ENCODE measurements at places on chromosomes 4 and X.

- DNase-seq = no peak
Observed at GRCh38 chr4:77619408-77619807, 13.8 kb downstream of the CXCL13 start.

DNA sequence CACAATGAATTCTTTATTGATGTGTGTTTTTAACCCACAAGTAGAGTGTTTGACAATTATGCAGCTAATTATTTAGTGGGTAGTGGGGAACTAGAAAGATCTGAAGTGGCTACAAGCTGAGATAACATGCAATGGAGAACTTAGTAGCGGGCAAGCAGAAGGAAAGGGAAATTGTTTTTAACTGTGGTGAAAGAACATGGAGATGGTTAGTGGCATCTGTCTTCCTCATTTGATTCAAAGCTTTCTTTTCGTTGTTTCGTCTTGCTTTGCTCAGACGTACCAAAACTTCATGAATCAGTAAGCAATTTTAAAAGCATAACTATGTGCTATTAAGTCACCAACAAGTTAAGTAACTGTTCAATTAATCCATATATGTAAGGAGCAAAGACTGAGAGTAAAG, 169.9 kb downstream of the BANK1 start:
- DNase-seq = no peak

GRCh38 chrX:40474205-40474626, 106.6 kb upstream of the ATP6AP2 start:
- no peak for DNase-seq

DNA sequence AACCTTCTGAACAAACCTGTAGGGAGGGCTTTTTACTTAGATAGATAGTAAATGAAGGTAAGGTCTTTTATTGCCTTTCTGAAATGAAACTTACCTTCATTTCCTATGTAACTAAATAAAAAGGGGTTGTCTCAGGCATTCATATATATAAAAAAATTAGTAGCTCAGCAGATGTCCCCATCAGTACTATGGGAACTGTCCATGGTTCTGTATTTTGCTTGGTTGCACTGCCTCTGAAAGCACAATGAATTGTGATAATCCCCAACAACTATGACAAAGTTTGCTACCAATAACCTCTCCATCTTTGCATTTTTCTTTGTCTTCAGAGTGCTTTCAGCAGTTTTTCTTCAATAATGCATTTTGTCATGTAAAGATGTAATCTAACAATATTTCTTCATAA, 222.4 kb downstream of the SLIT2 start:
- no peak for DNase-seq

DNA sequence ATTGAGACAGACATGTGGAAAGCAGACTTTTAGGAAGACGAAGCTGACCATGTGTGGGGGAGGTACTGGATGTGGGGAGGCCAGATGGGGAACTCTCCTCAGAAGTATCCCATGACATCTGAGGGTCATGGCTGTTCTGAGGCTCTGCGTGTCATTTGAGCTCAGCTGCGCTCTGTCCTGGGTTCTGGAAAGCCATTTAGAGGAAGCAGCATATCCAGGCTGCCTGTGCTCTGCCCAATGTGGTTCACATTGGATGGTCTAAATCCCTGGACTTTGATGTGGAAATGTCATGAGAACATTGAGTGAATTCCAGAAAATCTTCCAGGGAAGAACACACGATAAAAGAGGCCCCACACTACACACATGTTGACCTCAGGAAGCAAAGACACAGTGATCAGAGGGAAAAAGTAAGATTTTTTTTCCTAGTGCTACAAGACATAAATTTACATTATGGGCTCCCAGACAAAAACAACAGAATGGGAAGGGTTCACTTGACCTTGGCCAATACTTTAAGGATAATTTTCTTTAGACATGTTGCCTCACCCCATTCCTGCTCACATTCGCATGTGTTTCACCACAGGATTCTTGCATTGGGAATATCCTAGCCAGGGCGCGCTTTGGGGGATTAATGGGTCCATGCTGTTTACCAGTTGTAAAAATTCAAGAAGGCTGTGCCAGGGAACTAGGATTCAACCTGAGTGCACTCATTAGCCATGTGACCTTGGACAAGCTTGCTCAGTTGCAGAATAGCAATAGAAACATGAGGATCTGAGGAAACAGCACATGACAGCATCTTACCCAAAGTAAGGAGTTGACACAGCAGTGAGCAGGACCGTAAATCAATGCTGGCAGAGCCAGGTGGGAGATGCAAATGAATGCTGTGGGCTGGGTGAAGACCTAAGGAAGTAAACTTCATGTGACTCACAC, 73.2 kb upstream of the C1QTNF7 start:
- DNase-seq = no peak

DNA sequence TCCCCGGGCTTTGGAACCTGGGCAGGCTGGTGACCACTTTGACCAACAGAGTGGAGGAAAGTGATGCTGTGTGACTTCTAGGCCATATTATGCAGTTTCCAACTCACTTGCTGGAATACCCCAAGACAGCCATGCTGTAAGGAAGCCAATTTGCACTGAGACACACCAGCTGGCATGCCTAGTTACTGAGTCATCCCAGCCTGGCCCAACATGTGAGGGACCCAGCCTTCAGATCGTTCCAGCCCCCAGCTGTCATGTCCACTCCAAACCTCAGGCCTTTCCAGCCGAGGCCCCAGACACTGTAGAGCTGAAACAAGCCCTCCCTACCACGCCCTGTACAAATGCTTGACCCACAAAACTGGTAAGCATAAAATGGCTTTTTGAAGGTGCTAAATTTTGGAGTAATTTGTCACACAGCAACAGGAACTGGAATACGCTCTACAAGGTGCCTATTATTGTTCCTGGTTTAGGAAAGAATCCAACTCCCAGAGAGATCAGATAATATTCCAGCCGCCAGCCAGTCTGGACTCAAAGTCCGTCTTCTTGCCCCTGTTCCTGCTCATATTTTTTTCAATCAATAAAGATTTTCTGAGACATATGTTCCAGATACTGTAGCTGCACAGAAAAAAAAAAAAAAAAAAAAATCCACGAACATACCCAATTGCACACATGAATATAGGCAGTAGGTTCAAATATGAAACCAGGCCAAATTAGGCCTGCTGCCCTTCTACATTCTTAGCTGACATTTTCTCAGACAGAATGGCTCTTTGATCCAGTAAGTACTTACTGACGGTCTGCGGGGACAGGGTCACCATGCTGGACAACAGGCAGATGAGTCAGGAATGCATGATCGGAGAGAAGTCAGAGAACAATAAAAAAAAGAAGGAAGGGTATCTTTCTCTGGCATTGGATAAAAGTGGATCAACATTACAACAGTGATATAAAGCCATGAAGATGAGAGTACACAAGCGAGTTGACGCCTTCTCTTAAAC, 35.1 kb downstream of the SH3KBP1 start:
- no peak for DNase-seq

DNA sequence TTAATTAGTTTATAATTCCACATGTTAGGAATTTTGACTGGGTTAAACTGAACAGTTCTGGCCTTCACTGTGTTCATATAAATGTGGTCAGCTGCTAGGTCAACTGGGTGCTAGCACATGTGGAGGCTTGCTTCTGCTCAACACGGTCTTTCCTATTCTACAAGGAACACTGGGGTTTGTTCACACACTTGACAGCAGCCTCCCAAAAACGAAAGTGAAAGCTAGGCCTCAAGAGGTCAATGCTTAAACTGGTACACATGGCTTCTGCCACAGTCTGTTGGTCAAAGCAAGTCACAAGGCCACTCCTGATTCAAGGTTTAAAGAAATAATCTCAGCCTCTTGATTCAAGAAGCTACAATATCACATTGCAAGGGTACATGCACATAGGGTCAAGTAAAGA, 126.5 kb downstream of the QDPR start:
- no peak for DNase-seq

GRCh38 chr4:169175476-169175875, 95.3 kb downstream of the SH3RF1 start:
- no peak for DNase-seq

- no peak for DNase-seq
Observed at GRCh38 chr4:26076000-26076587, 162.1 kb downstream of the SMIM20 start.

DNA sequence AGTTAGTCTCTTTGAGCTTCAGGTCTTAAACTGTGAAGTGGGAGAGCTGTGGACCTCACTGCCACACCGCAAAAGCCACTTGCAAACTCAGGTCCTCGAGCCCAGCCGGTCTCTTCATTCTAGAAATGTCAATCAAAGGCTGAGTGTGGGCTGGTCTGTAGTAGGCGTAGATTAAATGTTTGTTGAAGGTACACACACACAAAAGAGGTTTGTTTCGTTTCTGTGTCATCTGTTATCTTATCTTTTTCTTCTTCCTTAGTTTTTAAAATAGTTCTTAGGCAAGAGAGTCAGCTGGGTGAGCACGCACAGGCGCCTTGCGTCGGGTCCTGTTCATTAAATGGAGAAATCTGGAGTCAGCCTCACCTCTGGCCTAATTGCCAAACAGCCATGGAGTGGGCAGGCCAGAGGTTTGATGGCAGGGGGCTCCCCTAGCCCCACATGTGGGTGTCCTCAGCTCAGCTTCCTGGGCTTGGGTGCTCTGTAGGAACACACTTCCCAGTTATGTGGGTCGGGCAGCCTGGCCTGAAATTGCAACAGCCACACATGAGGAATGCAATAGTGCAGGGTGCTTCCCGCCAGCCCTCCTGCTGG, 836 bp upstream of the PSAPL1 start:
- no peak for DNase-seq

GRCh38 chrX:10387011-10387410, 230.2 kb downstream of the CLCN4 start:
- DNase-seq = no peak

DNA sequence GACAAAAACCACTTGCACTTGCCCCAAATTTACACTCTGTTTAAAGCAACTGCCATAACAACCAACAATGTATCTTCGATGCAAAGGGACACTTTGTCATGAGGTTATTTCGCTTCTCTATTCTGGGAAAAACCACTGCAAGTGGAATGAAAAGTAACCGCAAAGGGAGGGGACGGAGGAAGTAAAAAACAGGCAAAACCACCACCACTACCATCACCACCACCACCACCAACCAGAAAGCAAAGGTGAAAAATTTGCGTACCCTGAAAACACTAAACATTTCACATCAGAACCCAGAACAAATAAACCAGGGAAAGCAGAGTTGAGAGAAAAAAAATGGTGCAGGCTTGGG, 1.2 kb upstream of the N4BP2 start:
- DNase-seq = no peak

DNA sequence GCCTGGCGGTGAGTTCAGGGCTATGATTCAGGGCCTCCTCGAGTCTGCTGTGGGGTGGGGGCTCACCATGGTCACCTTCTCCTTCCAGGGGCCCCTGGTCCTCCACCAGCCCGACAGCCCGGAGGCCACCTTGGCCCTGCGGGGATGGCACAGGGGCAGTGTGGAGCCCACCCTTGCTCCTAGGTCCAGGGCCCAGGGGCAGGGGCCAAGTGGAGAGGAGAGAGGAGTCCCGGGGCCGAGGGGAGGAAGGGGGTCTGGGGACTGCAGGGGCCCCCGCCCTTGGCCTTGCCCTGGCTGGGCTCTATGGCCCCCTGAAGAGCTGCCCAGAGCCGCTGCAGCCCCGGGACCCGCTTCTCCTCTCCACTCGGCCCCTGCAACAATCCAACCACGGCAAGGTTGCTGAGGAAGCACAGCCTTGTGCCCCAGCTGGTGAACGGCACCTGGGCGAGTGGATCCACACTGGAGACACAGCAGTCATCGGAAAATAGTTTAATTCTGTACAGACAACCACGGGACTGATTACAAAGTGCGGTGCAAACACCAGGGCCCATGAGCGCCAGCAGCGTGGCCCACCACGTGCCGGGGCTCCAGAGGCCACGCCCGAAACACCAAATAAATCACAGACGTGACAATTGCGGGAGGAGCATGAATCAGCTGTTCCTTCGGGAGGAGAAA, 23.0 kb upstream of the CPLX1 start:
- no peak for DNase-seq

- DNase-seq = no peak
Observed at GRCh38 chrX:57904176-57904880, 5.9 kb downstream of the ZXDA start.

DNA sequence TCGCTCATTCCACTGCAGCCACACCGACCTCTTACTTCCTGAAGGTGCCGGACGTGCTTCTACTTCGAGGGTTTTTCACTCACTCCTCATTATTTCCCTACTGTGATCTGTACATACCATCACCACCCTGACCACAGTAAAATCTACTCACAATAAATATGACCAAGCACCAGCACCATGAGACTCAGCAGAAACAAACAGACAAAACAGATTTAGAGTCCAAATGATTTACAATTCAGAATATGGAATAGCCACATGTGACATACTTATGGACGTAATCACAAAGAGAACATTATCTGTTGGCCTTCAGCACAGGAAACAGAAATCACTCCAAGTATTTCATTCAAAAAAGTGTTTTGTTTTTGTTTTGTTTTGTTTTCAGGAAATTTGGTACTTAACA, 16.1 kb upstream of the KLB start:
- no peak for DNase-seq

GRCh38 chrX:79645749-79646148, 278.6 kb upstream of the ITM2A start:
- DNase-seq = no peak

- no peak for DNase-seq
Observed at GRCh38 chrX:17697191-17697590, 40.1 kb upstream of the SCML1 start.

- no peak for DNase-seq
Observed at GRCh38 chr4:42673082-42673425, 16.1 kb upstream of the ATP8A1 start.

DNA sequence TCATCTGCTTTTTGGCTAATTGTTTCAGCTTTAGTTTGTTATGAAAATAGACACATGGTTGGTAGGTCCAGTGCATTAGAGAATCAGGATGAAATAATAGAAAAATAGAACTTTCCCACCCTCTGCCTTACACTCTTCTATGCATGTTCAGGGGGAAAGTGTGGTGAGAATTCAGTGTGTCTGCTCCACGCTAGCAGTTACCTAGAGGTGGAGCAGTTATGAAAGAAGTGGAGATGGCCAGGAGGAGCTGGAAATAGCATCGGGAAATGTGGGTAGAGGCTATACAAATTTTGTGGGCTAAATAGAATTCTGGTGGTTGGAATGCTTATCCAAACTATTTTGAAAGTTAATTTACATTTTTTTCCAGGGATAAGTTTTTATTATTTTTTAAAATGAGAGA, 91.4 kb upstream of the MAD2L1 start:
- no peak for DNase-seq

- DNase-seq = no peak
Observed at GRCh38 chr4:8854931-8855330, 16.7 kb downstream of the HMX1 start.

GRCh38 chr4:22463179-22463578, 52.7 kb downstream of the ADGRA3 start:
- no peak for DNase-seq

DNA sequence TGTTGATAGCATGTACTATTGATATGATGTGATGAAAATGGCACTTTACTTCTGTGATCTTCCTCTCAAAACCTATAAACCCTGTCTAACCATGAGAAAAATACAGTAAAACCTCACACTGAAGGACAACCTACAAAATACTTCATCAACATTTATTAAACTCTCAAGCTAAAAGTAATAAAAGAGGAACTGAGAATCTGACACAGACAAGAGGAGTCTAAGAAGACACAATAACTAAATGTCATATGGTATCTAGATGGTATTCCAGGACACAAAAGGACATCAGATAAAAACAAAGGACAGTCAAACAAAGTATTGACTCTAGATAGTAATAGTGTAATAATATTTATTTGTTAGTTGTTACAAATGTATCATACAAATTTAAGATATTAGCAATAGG, 655.3 kb downstream of the SH3BGRL start:
- DNase-seq = no peak

Data from stimulated activated CD8-positive, alpha-beta memory T cell treated with anti-CD3 and anti-CD28 coated beads, Interleukin-4, amount 100 ng/mL, for 1 hour (primary cell).